GM13977 (cell line): ENCODE measurements at places on chromosomes 4 and X.
A peak's percentile ranks its signal among the peaks of the same experiment; 100 is the strongest.

GRCh38 chr4:16136311-16136710 is 52.5 kb upstream of the PROM1 start:
- DNase-seq: no peak

DNA sequence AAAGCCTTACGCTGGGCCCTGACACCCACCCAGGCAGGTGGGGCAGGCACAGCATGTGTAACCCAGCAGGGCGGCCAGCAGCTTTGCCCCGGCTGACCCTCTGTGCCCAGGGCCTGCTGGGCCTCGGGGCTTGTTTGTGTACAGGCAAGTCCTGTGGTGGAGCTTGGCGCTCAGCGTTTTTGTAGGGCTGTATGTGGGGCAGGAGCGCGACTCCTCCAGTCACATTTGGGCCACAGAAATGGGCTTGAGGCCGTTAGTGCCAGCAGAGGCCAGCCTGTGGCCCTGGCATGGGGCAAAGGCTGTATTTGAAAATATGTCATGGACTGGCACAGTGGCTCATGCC is 14.7 kb upstream of the HGFAC start:
- DNase-seq: no peak

- no peak for DNase-seq
Measured at GRCh38 chrX:11588097-11588496, 77.6 kb downstream of the ARHGAP6 start.

DNA sequence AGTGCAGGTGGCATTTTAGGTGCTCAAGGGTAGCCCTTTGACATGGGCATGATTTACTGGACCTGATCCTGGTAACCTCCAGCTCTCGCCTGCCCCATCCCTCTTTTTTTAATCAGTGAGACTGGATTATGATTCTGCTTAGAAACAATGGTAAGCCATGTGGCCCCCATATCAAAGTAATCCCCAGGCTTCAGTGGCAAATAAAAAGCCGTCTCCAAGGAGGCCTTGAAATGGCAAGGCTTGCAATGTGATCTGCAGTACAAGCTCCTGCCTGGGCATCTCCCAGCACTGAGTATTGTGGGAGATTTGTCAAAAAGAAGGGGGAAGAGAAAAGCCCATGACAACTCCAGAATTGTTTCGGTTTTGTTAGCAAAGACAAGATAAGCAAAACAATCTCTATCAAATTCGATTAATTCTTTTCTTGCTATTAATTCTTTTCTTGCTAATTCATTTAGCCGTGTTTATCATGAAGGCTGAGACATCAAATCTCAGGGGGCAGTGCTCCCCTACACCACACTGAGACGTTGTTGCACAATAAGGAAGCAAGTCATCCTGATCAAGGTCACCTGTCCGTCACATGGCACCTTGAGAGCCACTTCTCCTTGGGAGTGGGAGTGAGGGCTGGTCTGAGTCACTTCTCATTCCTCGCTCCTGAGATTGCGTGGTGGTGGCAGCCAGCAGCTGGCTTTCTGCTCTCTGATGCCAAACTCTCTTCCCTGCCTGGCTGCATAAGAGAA is 312.7 kb upstream of the GATB start:
- DNase-seq: no peak

GRCh38 chr4:48100256-48100655 is 33.8 kb downstream of the TXK start:
- DNase-seq: no peak

GRCh38 chr4:15065516-15065915 is 63.2 kb downstream of the CPEB2 start:
- no peak for DNase-seq

DNA sequence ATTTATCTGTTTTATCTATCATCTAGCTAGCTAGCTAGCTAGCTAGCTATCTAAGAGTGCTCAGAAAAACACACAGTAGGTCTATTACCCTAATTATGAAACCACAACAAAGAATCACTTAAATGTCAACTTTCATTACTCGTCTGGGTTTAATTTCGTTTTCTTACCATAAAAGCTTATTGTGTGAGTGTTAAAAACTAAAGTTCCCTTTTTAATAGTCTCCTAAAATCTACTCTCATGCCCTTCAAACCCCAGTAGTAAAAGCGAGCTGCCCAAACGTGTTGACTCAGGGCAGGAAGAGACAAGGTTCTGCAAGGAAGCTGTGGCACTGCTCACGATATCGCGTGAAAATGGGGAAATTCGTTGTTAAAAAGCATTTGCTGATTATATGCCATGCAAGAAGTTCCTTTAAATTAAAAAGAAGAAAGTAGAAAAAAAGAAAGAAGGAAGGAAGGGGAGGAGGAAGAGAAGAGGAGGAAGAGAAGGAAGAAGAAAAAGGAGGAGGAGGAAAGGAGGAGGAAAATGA is 595 bp downstream of the MBNL3 start:
- peak; percentile 16 for DNase-seq

DNA sequence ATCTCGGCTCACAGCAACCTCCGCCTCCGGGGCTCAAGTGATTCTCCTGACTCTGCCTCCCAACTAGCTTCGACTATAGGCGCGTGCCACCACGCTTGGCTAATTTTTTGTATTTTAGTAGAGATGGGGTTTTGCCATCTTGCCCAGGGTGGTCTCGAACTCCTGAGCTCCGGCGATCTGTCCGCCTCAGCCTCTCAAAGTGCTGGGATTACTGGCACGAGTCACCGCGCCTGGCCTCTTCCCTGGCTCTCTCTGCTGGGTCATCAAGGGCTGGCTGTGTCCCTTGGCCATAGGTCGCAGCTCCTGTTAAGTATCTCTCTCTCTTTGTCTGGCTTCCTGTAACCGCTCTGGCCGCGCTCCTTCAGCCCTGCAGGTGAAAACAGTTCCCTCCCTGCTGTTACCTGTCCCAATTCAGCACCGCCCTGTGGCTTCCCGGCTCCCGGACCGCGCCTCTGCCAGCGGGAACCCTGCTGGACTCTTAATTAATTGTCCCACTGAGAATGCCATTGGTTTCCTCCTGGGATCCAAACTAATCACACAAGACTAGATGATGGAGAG is 1.3 kb upstream of the RGS12 start:
- no peak for DNase-seq

- DNase-seq: no peak
Measured at GRCh38 chr4:140305053-140305452, 68.4 kb upstream of the SCOC start.

DNA sequence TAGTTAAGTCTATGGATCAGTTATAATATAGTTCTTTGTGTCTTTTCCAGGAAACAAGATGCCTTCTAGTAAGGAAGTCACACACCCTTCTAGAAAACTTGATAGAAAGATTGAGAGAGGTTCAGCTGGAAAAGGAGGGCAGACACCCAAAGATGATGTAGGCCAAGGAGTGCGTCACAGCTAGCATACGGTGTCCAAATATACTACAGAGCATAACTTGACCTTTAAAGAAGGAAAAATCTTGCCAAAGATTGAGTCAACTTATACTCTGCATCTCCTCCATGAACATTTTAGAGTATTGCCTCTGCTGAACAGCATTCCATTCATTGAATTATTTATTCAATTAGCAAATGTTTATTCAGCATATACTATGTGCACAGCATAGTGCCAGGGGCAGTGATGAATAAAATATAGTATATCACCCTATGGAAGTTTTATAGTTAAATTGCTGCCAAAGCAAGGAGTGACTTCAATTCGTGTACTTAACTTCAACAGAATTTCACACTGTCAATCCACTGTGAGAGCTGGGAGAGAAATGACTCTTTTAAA is 51.9 kb upstream of the SLC6A14 start:
- DNase-seq: no peak

DNA sequence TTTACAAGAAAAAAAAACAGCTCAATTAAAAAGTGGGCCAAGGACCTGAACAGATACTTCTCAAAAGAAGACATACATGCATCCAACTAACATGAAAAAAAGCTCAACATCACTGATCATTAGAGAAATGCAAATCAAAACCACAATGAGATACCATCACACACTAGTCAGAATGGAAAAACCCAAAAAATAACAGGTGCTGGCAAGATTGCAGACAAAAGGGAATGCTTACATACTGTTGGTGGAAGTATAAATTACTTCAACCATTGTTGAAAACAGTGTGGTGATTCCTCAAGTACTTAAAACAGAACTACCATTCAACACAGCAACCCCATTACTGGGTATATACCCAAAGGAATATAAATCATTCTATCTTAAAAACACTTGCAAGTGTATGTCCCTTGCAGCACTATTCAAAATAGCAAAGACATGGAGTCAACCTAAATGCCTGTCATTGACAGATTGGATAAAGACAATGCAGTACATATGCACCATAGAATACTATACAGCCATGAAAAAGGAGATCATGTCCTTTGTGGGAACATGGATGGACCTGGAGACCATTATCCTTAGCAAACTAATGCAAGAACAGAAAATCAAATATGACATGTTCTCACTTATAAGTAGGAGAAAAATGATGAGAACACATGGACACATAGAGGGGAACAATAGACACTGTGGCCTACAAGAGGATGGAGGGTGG is 97.6 kb downstream of the RAB28 start:
- no peak for DNase-seq

- no peak for DNase-seq
Measured at GRCh38 chrX:151762802-151763201, 28.3 kb downstream of the CNGA2 start.

DNA sequence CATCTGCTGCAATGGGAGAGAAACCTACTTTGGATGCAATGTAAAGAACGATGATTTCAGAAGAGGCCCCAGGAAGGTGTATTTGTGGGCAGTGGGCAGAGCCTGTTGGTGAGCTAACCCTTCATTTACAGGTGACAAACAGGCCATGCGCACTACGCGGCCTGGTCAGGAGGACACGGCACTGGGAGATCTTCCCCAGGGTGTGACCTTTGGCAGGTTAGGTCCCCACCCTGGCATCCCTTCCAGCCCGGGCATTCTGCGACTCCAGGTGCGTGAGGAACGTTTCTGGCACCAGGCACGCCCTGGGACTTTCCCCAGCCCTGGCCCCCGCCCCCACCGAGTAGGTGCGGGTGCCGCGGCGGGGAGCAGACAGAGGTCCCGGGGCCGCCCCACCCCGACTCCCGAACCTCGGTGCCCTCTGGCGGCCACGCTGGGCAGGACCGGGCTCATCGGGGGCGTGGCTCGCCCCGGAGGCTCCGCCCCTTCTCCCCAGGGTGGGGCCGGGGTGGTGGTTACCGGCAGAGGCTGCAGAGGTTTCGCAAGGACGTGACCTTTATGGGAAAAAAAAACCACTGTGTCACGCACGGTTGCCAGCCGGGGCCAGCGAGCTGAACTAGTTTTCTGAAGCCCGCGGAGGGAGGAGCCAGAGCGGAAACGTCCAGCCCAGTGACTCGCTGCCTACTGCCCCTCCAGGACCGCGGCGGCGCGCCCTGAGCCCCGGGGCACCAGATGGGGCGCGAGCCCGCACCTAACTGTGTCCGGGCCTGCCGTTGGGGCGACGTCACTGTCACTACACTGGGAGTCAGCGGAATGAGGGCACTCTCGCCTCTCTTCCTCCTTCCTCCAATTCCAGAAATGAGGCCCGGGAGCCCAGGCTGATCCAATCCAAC is 5.0 kb upstream of the NYX start:
- peak; percentile 85 for DNase-seq

- no peak for DNase-seq
Measured at GRCh38 chr4:177699365-177700213, 257.4 kb upstream of the AGA start.

DNA sequence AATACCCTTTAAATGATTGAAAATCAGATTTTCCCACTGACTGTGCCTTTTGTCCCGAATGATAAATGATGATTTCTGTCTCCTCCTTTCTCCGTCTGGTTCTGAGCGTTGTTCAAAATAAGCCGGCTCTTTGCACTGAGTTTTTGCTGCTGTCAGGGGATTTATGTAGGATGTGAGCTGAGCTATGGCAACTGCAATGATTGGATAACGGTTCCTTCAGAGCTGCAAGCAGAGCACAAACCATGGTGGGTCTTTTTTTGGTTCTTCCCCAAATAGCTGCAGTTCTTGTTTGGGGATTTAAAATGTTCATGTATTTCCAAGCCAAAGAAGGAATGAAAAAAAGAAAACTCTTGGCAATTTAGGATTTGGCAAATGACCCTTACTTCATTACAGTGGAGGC is 124.5 kb upstream of the CASK start:
- no peak for DNase-seq

DNA sequence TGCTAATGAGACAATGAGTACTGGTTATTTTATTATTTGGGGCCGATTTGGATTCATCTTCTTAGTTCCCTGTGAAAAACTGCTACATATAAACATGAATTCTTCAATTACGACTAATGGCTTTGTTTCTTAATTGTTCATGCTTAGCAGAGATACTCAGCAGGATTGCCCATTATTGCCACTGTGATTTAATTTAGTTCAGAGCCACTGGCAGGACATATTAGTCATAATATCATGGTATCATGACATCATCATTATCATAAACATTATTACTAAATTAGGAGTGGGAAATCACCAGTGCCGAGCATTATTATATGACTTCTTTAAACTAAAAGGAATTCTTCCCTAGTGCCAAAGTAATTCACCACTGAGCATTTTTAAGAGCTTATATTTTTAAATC is 201.4 kb downstream of the SPOCK3 start:
- DNase-seq: no peak

DNA sequence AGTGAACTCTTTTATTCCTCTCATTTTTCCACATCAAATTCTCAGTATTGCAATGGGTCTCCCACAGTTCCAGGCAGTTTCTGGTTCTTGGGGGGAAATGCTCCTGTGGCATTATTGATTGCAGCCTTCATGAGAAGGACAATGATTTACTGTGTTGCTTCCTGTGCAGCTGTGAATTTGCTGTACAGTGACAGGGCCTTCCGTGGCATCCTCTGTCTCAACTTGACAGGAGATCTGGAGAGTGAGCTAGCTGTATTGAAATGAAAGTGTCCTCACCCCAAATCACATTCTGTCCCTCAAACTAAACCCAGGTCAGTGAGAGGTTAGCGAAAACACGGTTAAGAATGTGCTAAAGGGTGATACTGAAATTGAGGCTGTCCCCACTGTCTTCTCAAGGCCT is 77.1 kb upstream of the ATOH1 start:
- DNase-seq: no peak

GRCh38 chrX:7946960-7947359 is 19.7 kb upstream of the PNPLA4 start:
- DNase-seq: no peak

GRCh38 chrX:120839491-120839890 is 36.2 kb downstream of the CT47B1 start:
- DNase-seq: no peak
